Brain (organoid and tissue), 16 donors: ENCODE measurements at places on chromosomes 3 and 15.

DNA sequence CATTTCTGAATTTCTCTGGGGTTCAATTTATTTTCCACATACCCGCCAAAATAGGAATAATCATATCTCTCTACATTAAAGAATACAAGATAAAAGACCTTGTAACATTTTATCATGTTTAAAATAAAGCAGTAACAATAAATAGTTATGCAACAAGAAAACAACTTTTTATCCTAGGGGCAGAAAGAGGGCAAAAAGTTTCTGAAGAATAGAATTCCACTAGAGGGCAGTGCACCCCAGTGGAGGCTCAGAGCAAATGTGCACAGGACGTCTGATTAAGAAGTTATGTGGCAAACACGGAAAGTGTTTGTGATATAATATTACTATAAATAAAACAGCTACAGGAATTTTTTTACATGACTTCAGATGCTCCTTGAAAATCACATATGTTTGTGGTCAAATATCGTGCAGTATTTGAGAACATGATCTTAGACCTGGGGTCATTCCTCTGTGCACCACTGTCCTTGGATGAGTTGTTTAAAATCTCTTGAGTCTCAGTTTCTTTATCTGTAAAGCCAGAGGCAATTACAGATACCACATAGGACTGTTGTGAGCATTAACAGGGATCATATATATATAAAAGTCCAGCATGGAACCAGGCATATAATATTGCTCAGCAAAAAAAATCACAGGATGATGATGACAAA, 13.2 kb upstream of the PIK3R4 start:
- DNase-seq, result peak; percentile 36

GRCh38 chr3:89521328-89521727, 413.9 kb downstream of the EPHA3 start:
- DNase-seq, result no peak

DNA sequence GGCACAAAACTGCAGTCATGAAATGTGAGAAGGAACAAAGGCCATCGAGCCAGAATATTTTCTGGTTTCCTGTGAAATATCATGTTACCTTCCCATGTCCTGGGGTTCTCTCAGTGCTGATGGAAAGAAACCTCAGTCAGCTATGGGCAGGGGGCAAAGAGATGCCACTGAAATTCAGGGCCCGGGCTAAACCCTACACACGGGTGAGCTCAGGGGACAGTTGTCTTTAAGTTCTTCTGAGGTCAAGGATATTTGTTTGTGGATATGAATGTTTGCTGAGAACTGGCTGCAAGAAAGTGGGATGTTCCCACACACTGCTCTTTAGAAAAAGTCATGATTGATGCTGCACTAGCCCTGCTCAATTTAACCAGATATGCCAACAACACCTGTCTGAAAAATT, 187.2 kb downstream of the MEX3B start:
- DNase-seq, result no peak

GRCh38 chr3:181050738-181051137, 61.2 kb upstream of the DNAJC19 start:
- DNase-seq, result no peak

DNA sequence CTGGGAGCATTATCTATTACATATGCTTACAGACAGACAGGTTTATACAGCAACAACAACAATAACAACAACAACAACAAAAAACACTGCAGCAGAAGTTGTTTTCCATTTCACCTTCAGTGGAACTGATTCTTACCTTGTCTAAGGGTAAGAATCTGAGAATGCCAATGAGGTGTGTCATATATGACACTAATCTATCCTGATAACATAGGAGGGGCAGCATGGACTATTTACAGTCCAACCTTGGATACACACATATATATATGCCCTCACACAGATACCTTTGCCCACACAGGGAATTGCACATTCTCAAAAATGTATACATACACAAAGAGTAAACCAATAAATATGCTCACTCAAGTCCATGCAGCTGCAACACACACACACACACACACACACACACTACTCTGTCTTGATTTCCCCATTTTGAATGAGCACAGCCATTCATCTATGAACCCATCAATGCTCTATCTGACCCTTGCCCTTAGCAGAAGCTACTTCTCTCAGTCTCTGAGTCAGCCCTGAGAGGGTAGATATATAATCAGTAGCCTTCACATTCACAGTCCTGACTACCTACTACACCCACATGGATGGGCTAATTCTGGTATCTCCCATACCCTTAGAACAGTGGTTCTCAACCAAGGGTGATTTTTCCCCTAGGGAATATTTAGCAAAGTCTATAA, 9.7 kb upstream of the TRANK1 start:
- no peak for DNase-seq

- no peak for DNase-seq
These were observed 232.0 kb upstream of the HES1 start for GRCh38 chr3:193903966-193904365.

- no peak for DNase-seq
These were observed 131.4 kb upstream of the NR2F2 start for GRCh38 chr15:96199111-96199510.

GRCh38 chr15:90869601-90870353, 1.4 kb downstream of the FURIN start:
- DNase-seq, result no peak

DNA sequence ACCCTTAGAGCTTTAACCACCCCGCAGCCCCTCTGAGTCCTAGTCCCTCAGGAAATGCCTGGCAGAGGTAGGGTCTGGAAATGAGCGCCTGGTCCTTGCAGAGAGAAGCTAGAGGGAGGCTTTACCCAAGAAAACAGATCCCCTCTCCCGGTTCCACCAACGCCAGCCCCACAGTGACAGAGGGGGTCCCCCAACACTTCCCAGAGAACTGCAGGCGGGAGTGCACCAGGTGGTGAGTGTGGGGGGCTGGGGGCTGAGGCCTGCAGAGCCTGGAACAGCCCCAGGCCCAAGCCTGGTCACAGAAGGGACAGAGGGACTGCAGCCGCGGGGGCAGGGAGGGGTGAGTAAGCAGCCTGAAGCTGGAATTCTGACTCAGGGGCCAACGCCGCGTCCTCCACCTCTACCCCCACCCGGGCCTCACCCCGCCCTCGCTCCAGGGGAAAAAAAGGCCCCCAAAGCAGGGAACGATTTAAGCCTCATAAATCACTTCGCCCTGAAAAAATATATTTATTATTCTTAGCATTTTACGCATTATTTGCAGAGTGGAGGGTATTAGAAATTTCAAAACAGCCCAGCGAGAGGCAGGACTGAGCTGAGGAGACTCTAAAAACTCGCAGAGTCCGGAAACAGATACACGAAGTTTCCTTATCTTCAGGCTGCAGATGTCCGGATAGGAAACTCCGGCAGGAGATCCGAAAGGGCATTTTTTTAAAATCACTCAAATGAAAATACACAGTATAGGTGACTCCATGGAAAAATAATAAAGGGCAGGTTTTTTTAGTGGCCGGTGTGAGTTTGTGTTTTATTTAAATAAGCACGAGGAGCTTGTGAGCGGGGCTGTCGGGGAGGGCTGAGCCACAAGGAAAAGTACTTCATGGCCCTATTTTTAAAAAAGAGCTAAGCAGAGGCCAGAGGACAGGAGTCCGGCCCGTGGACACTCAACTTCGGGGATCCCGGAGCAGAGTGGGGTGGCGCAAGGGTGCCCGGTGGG, 10.0 kb downstream of the GATA2 start:
- no peak for DNase-seq

DNA sequence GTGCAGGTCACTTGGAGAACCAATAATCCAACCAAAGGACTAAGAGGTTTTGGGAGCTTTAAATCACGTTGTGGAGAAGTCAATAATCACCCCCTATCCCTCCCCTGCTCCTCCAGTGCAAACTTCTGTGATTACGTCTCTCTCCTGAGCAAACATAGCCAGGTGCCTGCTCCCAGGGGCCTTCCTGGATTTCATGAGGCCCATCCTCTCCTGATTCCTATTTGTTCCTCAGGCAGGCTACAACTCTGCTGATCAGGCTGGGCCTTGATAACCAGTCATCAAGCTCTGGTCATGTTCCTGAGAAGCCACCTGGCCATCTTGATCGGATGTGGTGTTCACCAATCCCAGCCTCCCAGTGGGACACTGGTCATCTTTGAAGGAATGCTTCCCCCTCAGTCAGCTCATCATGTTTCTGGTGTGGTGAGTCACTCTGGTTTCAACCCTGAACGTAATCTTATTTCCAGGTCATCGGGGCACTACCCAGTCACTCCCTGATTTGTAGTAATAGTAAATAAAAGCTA, 2.9 kb upstream of the ZNF710 start:
- DNase-seq, result no peak

DNA sequence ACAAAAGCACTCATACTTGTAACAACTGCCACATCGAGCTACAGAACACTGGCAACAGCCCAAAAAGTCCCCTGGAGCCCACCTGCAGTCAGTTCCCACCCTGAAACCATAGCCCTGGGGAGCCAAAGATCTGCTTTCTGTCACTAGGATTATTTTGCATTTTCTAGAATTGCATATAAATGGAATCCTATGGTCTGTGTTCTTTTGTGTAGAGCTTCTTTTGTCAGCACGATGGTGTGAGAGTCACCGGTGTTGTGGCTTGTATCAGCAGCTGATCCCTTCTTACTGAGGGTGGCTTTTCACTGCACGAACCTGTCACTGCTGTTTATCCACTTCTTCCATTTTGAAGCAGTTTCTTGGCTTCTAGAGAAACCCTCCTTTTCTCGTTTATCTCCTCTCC, 60.1 kb upstream of the PRR23E start:
- no peak for DNase-seq

- DNase-seq, result no peak
These were observed 902 bp downstream of the P2RY13 start for GRCh38 chr3:151328298-151328995.

DNA sequence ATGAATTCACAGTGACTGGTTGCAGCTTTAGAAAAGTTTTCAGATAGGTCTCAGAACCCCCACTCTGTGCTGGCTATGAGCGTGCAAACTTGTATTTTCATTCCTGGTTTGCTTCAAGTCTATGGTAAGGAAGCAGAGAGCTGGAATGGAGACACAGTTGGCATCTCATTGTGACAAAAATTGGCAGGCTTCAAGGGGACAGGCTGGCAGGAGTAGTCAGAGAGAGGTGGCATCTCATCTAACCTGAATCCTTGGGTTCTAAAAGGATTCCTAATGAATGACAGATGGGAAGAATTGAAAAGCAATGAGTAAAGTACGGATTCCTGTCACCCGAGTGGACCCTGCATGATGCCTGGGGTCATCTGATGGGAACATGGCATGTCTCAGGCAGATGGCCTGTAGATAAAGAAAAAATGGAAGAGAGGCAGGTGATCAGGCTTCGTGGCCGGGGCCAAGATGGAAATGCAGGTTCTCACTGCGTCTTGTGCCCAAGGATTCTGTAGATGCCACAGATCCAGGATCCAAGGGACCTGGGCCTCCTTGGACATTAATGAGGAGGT, 89.4 kb upstream of the ABHD17C start:
- DNase-seq, result no peak

GRCh38 chr3:87161417-87161816, 65.7 kb upstream of the CHMP2B start:
- DNase-seq, result no peak

DNA sequence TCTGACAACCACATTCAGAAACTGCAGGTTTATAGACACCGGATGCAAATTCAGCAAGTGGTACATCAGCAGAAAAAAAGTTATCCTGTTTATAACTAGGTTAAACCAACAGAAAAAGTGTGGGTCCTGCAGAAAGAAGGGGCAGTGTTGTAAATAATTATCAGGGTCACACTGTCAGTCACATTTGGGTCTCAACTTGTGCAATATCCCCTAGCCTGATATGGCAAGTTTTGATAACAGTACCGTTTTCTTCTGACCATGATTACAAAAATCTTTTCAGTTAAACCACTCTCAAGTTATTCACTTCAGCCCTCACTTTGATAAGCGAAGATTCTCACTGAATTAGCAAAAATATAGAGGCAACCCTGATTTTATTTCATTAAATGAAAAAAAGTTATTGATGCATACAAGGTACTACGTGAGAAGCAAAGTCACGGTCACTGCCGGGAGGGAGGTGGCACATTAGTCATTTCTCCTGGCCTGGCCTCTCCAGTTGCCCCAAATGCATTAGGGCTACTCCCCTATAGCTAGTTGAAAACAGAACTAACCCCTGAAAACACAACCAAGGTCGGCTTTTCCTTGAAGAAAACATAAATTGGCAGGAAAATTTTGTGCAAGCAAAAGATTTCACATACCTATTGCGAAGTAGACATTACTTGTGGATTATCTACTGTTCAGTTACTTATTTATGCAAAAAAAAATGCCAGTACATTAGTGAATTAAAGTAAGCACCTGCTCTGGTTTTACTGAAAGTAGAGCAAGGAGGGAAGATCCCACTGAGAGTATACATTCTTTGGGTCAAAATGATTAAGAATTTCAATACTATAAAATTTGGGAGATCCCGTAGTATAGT, 28.6 kb downstream of the IL5RA start:
- DNase-seq, result no peak

DNA sequence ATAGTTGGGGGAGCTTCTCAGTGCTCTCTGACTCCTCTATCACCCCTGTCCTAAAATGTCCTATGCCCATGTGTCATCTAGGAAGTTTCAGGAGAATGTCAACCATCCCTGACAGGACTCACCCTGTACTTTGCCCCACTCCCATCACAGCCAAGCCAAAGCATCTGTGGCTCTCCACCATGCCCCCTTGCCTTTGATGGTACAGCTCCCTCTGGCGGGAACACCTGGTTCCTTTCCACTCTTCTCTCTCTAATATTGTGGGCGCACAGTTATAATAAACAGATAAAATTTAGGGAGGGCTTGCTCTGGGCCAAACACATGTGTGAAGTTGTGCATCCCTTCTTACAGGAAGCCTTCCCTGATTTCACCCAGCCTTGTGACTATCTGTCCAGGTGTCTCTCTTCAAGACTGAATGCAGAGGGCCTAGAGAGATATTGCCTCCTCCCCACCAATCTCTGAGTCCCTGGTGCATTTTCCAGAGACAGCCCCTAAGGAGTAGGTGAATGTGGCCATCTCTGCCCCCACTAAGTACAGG, 62.8 kb downstream of the ISG20 start:
- no peak for DNase-seq

DNA sequence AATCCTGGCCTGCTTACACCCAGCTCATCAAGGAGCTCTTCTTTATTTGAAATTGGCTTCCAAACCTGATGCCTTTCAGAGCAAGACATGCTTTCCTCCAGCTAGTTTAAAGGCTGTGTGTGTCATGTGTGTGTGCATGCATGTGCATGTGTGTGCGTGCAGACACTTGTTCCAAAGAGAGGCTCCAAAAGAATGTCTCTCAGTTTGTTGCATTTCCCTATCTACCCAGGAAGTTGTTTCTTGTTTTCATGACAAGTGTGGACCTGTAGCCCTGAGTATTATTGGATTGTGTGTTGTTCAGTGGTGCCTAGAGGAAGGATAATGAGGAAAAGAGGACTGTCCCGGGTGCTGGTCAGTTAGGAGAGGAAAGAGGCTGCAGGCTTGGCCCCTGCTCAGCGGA, 240.0 kb downstream of the THSD4 start:
- no peak for DNase-seq
